ENCODE measurements at places on chromosomes 1 and 21.

DNA sequence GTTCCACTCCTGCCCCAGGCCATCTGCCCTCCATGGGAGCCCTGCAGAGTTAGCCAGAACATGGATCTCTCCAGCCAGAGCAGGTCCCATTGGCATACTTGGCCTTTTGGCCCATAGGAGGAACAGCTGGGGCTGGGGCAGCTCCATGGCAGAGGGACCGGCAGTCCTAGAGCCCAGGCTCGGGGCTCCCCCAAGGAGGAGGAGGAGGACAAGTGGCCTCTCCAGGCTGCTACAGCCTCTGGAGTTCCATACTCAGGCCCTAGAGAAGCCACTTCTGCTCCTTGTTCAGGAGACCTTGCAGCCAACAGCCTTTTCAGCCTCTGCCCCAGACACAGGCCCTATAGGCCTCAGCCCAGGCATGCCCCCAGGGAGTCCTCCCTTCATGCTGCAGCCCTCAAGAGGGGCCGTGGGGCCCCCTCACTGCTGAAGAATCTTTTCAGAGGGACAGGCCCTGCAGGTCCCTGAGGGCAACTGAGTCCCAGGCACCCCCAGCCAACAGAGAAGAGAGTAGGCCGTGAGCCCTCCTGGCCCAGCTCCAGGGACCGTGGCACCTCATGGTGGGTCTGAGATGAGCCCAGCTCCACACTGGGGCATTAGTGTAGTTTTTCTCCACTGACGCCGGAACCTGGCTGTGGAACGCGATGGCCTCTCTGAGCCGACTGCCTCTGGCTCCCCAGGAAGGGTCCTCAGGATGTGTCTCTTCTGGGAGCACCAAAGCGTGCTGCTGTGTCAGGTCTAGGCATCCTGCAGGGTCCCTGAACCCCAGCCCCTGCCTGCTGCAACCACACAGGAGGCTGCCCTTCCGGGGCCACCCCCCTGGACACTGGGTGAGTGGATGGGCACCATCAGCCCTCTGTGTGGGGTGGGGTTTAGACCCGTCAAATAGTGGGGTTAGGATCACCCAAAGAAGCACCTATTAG is 297.6 kb upstream of the VAMP3 start:
- DNase-seq: no peak

DNA sequence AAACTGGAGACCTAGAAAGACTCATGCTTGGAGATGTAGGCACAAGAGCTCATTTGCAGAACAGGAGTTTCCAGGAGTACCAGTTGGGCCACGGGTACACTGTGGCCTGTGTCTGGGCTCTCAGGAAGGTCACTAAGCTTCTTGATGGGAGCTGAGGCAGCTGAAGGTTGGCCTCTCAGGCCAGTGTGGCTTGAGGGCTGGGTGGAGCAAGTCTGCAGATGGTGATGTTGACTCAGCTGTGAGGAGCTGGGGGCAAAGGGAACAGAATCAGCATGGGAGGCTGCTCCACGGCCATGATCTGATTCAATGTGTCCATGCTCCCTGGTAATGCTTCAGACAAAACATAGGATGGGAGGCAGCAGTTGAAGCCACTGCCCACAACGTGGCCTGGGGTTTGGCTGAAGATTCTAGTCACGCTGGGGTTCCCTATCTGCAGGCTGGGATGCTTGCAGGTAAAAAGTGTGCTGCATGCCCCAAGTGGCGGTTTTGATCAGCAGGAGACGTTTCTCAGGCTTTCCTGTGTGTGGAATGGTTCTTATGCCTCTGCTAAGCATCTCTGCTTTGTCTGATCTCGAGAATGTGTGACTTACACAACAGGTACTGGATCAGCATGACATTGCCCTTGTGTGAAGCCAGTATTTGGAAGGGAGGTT is 15.4 kb upstream of the TENT5C start:
- no peak for DNase-seq

GRCh38 chr21:17921579-17922530 is 102.7 kb upstream of the C21orf91 start:
- peak; percentile 87 for DNase-seq

- DNase-seq: no peak
Measured at GRCh38 chr1:52179073-52179472, 37.2 kb downstream of the ZFYVE9 start.

- DNase-seq: peak; percentile 8
Measured at GRCh38 chr1:71521655-71522264, 440.9 kb upstream of the ZRANB2 start.

DNA sequence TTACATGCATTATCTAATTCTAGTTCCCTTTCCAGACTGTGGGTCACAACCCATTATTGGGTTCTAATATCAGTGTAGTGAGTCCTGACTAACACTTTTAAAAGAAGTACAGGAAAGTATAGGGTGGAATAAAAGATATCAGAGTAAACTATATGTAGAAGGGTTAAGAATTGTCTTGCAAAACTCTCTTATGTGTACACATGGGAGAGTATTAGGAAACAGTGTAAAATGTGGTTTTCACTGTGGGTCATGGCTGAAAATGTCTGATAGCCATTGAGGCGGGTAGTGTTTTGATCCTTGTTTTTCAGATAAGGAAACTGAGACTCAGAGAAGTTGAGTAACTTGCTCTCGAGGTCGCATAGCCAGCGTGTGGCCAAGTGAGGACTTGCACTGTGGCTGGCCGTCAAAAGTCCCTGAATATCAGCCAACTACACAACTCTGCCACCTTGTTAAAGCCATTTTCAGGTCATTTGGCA is 18.5 kb upstream of the MTARC1 start:
- no peak for DNase-seq

DNA sequence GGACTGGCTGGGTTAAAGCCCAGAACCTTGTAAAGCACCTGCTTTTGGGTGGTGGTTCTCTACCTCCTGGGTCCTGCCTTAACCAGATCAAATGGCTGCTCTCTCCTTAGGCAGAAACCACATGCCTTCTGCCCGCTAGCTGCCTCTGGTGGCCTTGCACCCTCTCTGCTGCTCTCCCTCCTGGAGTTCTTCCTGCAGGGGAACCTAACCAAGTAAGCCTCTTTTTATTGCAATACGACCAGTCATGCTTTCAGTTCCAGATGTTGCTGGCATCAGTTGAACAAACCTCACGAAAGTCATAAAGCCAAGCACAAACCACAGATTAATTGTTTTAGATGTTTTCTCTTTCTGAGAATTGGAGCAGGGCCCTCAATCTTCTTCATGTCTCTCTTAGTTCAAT is 118.9 kb downstream of the GDAP2 start:
- no peak for DNase-seq

- no peak for DNase-seq
Measured at GRCh38 chr1:10638559-10639005, 157.9 kb downstream of the CASZ1 start.

DNA sequence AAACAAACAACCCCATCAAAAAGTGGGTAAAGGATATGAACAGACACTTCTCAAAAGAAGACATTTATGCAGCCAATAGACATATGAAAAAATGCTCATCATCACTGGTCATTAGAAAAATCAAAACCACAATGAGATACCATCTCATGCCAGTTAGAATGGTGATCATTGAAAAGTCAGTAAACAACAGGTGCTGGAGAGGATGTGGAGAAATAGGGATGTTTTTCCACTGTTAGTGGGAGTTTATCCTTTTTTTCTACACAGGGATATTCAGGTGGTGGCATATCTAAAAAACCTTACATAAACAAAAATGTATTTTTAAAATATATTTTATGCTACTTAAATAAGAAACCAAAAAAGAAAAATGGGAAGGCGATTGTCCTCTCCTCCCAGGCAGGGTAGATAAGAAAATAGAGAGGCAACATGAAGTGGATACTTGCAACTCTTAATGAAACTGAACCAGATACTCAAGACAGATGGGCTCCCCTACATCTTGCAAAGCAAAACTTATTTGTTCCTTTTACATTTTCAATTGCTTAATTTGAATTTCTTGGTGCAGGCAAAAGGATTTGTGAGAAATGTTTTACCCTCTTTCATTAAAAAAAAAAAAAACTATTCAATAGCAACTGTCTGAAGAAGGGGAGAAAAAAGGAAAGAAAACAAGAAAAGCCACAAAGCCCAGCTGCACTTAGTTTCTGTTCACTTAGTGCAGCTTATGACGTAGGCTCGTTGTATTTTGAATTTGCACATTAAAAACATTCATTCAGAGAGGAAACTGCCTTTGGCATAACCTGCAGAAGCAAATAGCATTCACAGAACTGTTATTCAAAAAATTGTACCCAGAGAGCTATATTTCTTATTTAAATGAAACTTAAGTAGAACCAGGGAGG is 36.9 kb upstream of the RGS1 start:
- no peak for DNase-seq

DNA sequence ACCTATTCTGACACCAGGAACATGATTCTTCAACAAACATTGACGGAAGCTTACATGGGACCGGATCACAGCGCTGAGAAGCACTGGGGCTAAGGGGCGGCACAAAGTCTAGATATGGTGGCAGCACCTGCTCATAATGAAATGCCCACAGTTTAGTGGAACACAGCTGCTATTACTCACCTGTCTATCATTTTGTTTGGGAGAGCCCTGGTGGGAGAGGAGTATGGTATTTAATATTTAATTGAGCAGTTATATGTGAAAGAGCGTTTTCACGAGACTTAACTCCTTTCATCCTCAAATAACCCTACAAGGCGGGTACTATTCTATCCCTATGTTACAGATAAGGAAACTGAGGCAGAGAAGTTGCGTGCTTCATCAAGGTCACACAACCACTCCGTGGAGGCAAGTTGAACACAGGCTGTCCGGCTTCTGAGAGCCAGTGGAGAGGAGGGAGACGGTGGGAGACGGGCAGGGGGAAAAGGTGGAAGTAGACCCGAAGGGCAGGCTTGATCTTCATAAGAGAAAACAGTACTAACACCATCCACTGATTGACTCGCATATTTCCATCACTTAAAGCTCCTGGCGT is 790 bp upstream of the TSNAX start:
- peak; percentile 13 for DNase-seq

GRCh38 chr1:245495681-245496080 is 340.9 kb downstream of the KIF26B start:
- DNase-seq: no peak

DNA sequence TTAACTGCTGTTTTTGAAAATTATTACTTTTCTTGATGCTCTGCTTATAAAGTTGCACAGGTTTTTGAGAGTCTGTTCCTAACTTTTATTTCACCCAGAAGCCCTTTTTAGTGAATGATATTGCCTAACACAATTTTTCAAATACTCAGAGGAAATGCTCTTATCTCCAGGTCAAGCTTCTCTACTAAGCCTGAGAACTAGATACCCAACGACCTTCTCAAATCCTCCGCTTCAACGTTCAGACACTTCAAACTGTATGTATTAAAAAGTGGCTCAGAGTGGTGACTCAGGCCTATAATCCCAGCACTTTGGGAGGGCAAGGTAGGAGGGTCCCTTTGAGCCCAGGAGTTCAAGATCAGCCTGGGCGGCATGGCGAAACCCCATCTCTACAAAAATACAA is 88.5 kb downstream of the ASH1L start:
- no peak for DNase-seq

- peak; percentile 9 for DNase-seq
Measured at GRCh38 chr1:7298749-7299151, 472.3 kb upstream of the VAMP3 start.

- DNase-seq: no peak
Measured at GRCh38 chr1:118990513-118991152, 2.5 kb upstream of the TBX15 start.

DNA sequence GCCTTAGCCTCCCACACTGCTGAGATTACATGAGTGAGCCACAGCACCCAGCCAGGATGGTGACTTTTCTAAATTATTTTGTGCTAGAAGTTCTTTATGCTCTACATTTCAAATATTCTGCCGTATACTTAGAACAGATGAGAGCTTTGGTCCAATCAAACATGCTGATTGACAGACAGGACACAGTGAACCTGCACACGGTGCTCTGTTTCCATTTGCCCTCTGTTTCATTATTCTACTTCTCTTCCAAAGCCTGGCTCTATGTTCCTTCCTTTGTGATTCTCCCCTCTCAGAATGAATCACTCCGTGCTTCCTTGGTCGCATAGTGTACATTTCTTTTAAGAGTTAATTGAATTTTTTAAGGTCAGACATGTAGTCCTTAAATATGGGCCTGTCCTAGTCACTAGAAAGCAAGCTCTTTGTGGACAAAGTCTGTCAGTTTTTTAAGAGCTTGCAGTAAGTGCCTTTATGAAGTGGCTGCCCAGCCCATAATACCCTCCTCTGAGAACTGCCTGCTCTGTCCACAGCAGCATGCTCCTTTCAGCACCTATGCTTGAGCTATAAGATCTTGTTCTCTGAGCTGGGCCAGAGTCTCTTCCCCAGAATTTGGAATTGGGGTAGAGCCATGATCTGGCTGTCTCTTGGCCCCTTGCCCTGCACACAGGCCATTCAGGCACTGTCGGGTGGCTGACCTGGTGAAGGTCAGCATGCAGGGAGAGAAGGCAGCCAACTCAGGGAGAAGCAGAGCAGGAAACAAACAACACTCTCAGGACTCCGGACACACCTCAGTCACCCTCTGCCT is 66.8 kb upstream of the SLC44A3 start:
- no peak for DNase-seq

DNA sequence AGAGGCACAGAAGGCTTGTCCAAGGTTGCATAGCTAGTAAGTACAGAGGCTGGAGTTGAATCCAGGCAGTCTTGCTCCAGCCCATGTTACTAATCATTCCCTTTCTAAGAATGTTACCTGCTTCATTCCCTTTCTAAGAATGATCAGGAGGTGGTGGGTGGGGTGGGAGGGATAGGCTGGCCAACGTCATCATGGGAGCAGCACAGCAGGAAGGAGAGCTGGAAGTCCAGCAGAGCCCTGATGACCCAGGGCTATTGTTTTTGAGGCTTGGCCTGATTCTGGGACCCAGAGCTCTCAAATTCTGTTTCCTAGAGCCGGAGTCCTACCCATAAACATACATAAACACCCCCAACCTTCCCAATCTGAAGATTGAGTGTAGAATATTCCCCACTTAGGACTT is 11.8 kb upstream of the CSF1 start:
- no peak for DNase-seq

- peak; percentile 57 for DNase-seq
Measured at GRCh38 chr1:25572708-25573590, 29.5 kb downstream of the LDLRAP1 start.

GRCh38 chr1:3069491-3070308 is 697 bp downstream of the PRDM16 start:
- DNase-seq: peak; percentile 23

DNA sequence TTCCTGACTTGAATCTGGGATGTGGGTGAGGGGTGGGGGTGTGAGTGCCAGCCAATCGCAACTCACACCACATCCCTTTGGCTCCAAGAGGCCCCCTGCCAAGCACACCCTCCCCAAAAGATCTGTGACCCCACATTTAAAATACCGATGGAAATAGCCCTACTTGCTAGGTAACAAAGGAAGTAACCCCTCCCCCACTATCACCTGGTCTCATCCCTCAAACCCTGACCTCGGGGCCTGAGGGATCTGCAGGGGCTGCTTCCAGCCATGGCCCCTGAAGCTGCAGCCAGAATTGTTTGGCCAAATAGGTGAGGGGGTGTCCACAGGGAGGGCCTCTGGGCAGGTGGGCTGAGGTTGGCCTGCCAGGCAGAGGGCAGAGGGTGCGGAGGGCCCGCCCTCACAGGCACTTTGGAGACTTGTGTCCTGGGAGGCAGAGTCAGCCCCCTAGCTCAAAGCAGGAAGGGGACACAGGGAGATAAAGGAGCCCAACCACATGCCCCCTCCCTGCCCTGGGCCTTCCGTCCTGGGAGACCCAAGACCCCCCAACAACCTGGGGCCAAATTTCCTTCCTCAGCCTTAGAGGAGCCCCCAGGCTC is 37.2 kb downstream of the SDC3 start:
- DNase-seq: no peak

GRCh38 chr21:17668479-17669140 is 55.9 kb upstream of the BTG3 start:
- DNase-seq: no peak

GRCh38 chr1:159924025-159924790 is 1.1 kb downstream of the TAGLN2 start:
- DNase-seq: peak; percentile 98

Measured in RWPE1 (cell line).